Activated CD4-positive, alpha-beta T cell treated with anti-CD3 and anti-CD28 coated beads, Interleukin-2, amount 50 U/mL, for 4 hours (primary cell): ENCODE measurements at places on chromosomes 5 and 9.

DNA sequence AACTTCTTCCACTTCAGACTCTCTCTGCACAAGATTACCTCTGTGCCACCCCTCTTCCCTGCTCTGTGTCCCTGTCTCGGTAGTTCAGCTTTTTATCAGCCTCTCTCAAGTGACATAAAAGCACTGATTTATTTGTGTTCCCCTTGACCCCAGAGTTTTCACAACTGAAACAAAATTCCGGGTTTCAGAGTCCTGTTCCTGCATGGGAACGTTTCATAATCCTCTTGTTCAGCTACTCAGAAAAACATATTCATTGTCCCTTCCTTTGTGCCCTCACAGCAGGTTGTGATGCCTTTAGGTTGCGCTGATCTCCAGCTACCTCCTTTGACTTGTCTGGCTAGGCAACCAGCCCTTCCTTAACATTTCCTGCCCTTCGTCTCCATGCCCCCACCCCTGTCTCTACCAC is 13.7 kb upstream of the ITGA1 start:
- no peak for DNase-seq

DNA sequence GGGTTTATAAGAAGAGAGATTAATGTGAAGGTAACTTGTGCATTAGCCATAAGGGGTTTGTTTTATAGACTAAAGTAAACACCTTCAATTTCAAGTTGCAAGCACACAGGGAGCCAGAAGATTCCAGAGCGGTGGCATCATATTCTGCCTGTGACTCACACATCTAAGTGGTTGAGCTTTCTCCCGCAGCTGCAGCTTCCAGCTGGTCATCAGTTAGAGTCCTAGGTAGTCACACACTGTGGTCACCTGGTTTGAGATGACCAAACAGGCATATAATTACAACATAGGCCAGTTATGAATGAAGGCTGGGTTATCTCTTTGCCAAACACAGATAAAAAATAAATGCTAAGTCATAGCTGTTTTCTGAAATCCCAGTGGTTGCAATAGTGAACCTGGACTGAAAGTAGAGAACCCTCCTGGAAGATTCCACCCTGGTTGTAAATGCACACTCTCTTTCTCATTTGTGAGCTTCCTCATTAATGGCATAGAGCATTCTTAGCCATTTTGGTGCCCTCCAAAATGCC is 171.3 kb downstream of the GDNF start:
- no peak for DNase-seq

GRCh38 chr5:130868186-130868840 is 296.7 kb downstream of the HINT1 start:
- DNase-seq = no peak

- no peak for DNase-seq
Observed at GRCh38 chr5:111983459-111983858, 226.5 kb upstream of the NREP start.

GRCh38 chr5:95375591-95375990 is 15.6 kb upstream of the FAM81B start:
- DNase-seq = no peak

DNA sequence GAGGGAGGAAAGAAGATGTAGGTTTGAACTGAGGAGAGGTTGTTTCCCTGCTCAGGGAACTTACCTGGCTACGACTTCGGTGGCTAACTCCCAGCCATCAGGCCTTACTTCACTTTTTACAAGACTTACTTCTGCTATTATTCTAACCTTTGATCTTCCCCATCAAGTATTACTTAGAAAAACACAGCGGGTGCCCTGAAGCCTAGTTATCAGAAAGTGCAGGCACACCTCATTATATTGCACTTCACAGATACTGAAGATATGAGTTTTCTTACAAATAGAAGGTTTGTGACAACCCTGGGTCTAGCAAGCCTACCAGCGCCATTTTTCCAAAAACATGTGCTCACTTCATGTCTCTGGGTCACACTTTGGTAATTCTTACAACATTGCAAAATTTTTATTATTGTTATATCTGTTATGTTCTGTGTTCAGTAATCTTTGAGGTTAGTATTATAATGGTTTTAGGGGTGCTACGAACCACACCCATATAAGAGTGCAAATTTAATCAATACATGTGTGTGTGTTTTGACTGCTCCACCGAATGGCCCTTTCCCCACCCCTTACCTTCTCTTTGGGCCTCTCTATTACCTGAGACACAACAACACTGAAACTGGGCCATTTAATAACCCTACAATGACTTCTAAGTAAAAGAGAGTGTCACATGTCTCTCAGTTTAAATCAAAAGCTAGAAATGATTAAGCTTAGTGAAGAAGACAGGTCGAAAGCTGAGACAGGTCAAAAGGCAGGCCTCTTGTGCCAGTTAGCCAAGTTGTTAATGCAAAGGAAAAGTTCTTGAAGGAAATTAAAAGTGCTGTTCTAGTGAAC is 2102.7 kb upstream of the WWC1 start:
- no peak for DNase-seq

GRCh38 chr5:66923922-66924321 is 272.7 kb downstream of the CD180 start:
- DNase-seq = no peak

DNA sequence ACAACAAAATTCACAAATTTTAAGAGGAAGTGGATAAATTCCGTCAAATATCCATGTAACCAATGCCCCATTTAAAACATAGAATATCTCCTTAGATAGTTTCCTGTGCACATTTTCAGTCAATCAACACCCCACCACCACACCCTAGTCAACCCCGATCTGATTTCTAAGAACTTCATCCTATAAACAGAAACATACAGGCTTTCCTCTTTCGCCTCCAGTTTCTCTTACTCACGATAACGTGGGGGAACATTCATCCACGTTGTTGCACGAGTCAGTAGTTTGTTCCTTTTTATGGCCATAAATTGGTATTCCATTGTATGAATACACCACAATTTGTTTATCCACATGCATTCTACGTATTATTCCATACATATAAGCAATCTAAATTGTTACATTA is 35.6 kb upstream of the TRIO start:
- no peak for DNase-seq

DNA sequence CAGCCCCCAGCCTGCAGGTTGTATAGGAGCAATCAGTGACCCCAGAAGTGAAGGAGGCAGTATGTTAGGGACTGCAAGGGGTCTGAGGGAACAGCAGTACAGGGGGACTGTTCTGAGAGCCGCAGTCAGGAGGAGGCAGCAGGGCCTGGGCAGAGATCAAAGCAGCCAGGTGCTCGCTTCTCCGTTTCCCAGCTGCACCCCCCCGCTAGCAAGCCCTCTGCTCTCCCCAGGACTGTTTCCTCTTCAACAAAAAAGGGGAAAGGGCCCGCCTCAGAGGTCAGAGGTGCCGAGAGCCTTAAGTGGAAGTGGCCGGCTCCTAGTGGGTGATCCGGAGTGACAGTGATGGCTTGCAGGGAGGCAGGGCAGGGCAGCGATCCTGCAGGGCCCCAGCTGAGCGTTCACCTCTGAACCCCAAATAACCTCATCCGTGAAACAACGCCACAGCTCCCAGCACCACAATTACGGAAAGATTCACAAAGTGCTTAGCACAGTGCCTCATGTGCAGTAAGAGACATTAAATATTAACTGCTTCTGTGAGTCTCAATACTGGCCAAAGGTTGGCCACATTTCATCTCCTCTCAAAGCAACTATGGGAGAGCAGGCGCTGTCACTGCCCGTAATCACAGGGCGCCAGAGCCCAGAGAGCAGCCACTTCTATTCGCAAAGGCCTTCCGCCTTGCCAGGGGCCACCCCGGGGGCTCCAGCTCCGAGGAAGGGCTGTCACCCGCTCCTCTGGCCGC is 8.0 kb downstream of the CLPTM1L start:
- no peak for DNase-seq

DNA sequence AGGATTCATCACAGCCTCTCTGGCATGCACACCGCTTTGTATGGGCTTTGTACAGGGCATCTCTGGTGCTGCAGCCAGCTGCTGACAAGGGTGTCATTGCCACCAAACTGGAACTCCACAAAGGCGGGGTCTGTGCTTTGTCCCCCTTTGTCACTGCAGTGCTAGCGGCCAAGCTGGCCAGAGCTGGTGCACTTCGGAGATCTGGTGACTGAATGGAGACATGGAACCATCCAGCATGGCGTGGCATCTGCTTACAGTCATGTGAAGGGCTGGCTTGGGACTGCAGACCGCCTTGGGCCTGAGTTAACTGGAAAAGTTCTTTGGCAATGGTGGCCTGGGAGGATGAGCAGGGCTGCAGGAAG is 18.7 kb upstream of the COL5A1 start:
- DNase-seq = no peak

DNA sequence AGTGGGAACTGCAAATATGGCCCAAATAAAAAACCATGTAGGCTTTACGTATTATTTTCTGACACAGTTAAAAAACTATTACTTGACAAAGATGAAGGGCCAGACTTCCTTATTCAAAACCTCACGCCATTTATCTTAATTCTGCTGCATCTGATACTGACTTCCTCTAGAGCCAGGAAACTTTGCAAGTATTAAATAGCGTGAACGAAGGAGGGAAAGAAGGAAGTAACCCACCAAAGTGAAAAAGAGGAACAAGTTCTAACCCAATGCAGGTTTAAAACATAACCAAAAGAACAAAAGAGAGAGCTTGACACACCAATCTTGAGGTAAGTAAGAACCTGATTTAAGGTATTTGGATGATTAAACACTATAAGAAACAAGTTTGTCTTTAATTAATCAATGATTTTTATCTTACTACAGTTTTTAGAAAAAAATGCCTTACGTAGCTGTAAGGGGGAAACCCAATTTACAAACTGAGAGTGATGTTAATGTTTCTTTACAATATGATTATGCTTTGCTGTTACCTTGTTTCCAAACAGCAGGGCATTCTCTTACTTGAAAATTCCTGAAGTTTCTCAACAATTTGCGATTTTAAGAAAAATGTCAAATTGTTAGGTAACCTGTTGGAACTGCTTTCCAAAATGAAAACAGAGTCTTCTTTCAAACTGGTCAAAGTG is at the start of gene GAPT:
Gene GAPT, plus strand, starts transcription at position 220 of the 677 bp plus-strand sequence. CDS start 3,102 bp downstream, outside the sequence.
- DNase-seq = no peak

- DNase-seq = no peak
Observed at GRCh38 chr5:102453716-102454115, 45.1 kb downstream of the SLCO6A1 start.

DNA sequence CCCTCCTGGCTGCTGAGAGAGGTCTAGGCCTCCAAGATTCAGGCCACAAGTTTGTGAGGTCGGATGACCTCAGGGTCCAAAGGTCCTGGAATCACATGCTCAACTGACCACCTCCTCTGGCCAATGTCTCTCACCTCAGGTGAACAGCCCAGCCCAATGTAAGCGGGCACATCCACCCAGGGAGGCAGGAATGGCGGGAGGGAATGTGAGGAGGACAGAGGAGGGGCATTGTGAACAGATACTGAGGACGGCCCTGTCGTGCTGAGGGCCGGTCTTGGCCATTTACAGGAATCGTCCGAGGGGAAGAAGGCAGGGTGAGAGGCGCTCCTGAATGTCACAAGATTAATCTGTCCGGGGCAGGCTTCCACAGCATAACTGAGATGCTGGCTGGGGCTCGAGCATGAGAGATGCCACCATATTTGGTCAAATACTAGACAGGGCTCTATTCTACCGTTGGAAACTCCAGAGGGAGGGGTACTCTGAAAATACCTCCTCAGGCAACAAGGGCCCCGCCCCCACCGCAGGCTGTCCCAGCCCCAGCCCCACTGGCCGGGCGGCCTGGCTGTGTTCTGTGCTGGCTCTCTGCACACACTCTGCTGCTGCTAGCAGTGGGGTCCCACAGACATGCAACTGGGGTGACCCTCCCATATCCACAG is 1.5 kb upstream of the IL17B start:
- DNase-seq = no peak

DNA sequence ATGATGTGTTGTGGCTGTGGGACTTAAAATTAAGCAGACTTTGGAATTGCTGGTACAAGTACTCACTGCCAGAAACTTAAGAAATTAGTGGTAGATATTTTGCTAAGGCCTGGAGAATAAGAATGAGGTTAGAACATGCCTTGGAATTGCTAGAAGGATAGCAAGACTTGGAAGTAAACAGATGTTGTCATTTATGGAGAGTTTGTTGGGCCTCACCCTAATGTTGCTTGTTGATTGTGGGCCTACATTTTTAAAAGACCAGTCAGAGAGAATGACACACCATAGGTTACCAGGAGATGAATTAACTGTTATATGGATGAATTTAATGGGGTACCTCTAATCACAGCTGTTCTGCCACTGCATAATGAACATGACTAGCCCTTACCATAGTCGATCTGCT is 120.1 kb upstream of the GAS1 start:
- no peak for DNase-seq

- DNase-seq = no peak
Observed at GRCh38 chr9:113649054-113649453, 185.5 kb downstream of the RGS3 start.

- no peak for DNase-seq
Observed at GRCh38 chr5:148583421-148583965, 70.8 kb downstream of the HTR4 start.

DNA sequence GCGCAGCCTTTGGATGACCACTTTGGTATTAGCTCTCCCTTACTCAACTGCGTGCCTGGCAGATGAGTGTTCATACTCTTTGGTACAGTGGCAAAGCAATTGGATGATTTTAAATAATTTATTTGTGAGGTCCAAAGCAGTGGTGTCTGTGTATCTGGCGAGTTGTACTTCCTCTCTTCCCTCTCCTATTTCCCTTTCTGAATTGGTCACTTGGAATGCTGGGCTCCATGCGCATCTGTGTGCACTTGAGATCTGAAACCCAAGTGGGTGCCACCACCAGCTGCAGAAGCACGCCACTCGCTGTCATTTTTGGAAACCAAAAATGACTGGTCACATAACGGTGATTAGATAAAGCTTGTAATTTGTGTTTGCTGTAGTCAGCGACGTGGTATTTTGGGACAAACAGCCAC is 386.0 kb upstream of the KLF4 start:
- no peak for DNase-seq

DNA sequence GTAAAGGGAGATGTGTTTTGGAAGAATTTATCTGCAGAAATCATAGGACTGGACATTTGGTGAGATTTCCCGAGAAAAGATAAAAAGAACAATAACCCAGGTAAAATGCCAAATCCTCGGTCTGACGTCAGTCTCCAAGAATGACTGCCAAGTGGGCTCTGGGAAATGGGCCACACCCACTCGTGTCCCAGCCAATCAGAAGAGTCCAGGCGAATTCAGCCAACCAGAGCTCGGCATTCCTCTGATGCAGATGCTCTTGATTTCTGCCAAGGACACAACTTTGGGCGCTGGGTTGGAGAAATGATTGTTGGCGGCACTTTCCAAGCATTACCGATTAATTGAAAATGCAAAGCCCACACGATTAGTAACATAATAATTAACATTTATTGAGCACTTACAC is 73.3 kb downstream of the FGF18 start:
- DNase-seq = no peak

GRCh38 chr9:88833946-88834345 is 157.3 kb upstream of the S1PR3 start:
- DNase-seq = no peak

DNA sequence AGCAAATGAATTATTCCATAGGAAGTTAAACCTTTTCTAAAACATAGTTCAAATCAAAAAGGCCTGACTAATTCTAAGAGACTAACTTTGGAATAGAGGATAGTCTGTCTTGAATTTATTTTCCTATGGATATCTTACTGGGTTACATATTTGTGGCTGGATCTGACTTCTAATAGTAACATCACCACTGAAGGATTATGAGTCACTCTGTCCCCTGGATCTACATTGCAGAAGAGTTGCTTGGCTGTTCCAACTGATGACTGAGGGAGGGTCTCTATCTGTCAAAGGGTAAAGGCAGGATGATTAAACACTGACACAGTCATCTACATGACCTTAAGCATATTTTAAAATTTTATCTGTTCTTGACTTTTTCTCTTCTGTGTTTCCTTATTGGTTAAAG is 119.6 kb upstream of the FST start:
- DNase-seq = no peak

GRCh38 chr5:159838551-159839222 is 77.6 kb upstream of the ADRA1B start:
- no peak for DNase-seq

- DNase-seq = no peak
Observed at GRCh38 chr9:124285903-124286291, 28.1 kb downstream of the NEK6 start.
